ENCODE measurements at places on chromosomes 5 and 9.

- DNase-seq = no peak
Observed at GRCh38 chr9:99489060-99489413, 267.0 kb downstream of the SEC61B start.

DNA sequence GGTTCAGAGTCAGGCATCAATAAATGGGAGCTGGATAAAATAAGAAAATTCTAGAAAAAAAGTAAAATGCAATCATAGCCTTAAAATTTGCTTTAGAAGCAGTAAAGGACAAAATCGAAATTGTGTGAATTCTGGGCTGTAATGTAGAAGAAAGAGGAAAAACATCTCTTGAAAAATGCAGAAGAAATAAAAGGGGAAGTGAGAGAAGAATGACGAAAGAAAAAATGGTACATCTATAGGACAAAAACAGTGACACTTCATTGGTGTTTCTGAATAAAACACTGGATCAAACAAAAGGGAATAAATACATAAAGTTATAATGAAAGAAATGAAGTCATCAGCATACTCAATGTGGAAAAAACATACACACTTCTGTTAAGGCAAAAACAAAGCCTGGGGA is 642.3 kb downstream of the ACTL7B start:
- no peak for DNase-seq

DNA sequence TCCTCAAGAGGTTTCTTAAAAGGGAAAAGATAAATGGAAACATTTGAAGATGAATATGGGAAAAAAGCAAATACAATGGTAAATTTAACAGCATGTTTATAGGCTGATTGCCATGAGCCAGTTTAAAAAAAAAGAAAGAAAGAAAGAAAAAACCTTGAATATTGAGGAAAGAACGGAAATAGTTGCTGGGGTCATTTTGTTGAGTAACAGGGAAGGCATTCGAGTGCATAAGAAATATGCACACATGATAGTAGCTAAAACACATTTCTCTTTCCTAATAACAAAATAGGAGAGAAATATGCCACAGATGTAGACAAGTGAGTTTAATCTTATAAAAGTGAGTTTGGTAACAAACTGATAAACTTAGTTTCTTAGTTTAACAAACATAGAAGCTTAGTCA is 864.6 kb upstream of the ACO1 start:
- no peak for DNase-seq

DNA sequence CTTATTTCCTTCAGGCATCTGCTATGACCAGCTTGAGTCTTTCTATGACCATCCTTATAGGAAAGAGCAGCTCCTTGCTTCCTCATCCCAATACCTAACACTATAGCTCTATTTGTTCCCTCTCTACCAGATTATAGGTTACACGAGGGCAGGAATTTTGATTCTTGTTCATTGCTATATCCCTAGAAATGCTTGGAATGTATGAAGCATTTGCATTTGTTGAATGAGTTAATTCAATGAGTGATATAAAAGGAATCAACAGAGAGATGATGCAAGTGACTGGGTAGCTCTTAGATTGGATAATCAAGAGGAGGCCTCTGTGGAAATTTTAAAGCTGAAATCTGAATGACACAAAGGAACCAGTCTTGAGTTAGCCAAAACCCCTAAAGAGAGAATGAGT is 13.9 kb downstream of the ZCCHC9 start:
- no peak for DNase-seq

- DNase-seq = no peak
Observed at GRCh38 chr9:134839455-134840125, 41.0 kb upstream of the FCN2 start.

- no peak for DNase-seq
Observed at GRCh38 chr5:123285122-123286023, 137.8 kb downstream of the CEP120 start.

DNA sequence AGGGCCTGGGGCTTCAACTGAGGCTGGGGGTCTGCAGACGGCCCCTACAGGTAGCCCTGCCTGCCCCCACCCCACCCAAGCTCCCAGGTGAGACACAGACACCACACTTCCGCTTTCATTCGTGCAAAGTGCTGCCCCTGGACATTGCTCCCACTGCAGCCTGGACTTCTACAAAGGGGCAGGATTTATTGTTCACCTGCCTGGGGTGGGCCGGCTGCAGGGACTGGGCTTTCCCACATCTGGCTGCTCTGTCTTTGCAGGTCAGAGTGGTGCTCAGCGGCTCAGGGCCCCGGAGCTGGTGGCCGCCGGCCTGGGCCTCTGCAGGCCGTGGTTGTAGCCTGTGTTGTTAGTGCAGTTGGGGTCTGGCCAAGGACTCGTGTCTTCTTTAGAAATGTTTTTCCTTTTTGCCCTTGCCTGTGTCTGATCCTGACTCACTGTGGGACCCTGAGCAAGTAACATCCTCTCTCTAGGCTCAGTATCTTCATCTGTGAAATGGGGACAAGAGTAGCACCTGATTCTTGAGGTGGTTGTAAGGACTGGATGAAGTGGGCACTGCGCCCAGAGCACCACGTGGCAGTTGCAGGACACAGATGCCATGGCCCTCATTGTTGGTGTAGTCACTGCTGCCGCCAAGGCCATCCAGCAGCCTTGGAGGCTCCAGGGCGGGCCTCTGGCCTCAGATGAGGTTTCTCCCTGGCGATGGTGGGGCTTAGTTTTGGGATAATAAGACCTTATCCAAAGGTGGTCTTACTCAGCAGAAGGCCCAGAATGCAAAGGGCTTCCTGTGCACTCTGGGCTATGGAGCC is 143.9 kb downstream of the CACNA1B start:
- no peak for DNase-seq

Measured in GM20000 (cell line).